Activated CD4-positive, alpha-beta T cell treated with anti-CD3 and anti-CD28 coated beads, Interleukin-2, Interleukin-6, amounts not matched to agents 100 ng/mL and 50 ng/mL, durations not matched to agents 16 hours and 8 hours (primary cell): ENCODE measurements at places on chromosomes 11 and 22.

- no peak for DNase-seq
Measured at GRCh38 chr11:69009441-69010211, 3.4 kb downstream of the MRGPRF start.

DNA sequence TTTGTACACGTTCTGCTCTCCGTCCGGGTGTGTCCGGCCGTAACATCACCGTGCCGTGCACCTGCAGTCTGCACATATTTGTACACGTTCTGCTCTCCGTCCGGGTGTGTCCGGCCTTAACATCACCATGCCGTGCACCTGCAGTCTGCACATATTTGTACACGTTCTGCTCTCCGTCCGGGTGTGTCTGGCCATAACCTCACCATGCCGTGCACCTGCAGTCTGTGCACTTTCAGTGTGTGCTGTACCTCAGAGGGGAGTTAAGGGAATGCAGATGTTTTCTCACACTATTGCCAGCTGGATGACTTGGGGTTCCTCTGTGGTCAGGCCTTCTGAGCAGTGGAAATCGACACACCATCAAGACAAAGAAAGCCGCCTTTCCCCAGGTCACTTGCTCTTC is 4.2 kb downstream of the TTLL8 start:
- DNase-seq, result no peak

DNA sequence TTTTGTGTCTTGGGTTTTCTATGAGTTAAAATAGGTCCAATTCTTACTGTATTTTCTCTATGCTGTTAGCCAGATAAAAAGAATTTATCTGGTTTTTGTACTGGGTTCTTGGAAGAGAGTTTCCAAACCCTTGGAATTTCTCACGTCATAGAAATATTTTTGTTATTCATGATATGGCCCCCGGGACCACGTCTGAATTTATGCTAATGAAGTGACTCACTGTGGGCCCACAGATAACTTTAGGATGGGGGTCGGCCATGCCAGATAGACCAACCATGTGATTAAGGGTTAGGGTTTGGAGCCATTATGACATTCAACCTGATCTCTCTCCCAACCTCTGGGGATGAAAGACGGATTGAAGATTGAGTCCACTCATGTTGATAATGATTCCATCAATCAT is 35.6 kb upstream of the DDI1 start:
- DNase-seq, result no peak

DNA sequence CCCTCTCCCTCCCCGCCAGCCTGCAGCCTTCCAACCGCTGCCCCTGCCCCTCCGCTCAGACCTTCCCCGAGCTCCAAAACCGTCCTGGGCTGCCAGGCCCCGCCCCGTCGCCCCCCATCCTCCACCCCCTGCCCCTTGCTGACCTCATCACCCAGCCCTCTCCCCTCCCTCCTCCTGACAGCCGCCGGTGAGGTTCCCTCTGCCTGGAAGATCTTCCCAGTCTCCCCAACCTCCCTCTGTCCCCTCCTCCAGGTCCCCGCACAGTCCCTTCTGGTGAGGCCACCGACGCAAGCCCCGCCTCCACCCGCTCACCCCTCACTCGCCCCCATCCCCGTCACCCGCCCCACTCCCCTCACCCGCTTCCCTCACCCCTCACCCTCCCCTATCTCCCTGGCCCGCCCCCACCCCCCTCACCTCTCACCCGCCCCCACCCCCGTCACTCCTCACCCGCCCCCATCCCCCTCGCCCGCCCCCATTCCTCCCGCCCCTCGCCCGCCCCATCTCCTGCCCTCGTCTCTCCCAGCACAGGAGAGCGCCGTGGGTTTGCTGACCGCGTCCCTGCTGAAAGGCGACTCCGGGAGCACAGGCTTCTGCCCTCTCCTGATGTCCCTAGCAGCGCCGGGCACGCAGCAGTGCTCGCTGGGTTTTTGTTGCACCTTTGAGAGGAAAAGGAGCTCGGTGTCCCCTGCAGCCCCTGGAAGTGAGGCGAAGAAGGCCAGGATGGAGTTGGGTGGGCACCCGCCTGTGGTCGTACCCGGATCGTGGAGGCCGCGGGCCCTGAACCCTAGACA is 16.4 kb upstream of the UPK3A start:
- DNase-seq, result no peak

GRCh38 chr11:1127664-1128162 is 30.0 kb upstream of the MUC5AC start:
- DNase-seq, result no peak

GRCh38 chr11:84313830-84314359 is 1027.7 kb upstream of the CCDC90B start:
- no peak for DNase-seq

DNA sequence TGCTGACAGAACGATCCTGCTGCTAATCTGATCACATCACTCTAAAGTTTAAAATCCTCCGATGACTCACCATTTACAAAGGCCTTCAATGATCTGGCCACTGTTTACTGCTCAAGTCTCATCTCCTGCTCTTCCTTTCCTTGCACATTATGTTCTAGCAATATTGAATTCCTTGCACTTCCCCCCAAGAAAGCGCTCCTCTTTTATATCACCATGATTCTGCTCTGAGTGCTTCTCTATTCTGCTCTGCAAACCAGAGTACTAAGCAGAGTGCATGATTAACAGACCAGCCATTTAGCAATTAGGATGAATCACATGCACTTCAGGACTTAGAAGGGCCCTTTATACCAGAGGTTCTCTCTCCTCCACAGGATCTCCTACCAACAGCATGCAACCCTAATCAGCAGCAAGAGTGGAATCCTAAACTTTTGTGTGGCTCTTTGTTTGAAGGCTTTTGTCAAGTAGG is 1122.8 kb upstream of the CCDC90B start:
- no peak for DNase-seq

GRCh38 chr11:119445379-119445778 is 22.4 kb upstream of the THY1 start:
- DNase-seq, result no peak

GRCh38 chr11:119828006-119828405 is 99.0 kb upstream of the NECTIN1 start:
- no peak for DNase-seq

DNA sequence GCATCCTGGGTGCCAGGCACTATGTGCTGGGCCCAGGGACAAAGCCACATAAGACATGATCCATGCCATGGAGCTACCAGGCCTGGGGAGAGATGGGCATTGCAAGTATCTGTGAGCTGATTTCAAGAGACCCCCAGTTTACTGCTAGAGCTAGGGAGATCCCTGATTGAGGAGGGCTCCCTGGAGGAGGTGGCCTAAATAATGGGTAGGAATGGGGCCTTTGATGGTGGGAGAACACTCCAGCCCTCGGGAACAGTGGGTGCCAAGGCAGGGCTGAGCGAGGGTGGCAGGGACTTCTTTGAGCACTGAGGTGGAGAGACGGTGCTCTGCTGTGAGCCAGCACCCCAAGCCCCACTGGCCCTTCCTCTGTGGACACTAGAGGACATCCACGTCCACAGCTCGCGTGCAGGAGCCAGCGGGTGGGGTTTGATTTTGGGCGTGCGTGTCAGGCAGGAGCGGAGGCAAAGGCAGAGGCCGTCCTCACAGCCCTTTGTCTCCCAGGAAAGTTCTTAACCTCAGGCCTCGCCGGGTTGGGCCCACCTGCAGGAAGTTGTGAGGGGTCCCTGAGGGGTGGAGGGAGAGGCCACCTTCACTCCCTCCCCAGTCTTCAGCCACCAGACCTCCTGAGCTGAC is 52.9 kb upstream of the PPARA start:
- DNase-seq, result no peak

- DNase-seq, result no peak
Measured at GRCh38 chr22:24129263-24129651, 52.0 kb upstream of the SUSD2 start.

DNA sequence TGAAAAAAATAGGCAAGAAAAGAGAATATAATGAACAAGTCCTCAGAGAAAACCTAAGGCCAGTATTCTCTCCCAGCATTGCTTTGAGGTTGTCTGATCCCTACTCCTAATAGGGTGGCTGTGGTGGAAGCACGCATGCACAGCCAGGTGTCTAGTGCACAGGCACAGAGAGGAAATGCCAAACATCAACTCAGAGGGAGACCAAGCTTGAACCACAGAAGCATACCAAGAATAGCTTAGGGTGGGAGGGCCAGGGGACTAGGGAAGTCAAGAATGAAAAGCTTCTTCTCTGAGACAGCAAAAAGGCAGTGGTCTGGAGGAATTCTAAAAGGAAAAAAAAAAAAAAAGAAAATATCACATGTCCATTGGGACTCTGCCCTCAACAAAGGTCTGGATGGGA is 244.1 kb upstream of the API5 start:
- no peak for DNase-seq

DNA sequence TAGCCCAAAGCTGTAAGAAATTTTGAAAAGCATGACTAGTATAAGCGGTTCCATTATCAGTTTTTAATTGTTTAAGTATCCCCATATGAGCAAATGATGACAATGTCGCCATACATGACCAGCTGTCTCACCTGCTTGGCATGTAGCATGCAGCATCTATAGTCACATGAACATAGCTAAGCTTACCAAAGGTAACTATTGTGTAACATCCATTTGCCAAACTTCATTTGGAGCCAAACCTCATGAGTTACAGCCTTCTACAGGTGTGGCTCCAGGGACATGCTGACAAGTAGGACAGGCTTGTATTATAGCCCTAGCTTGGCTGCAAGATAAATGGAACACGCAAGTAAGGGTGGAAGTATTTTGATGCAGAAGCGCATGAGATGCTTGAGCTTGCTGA is 30.4 kb downstream of the OR10A6 start:
- no peak for DNase-seq

DNA sequence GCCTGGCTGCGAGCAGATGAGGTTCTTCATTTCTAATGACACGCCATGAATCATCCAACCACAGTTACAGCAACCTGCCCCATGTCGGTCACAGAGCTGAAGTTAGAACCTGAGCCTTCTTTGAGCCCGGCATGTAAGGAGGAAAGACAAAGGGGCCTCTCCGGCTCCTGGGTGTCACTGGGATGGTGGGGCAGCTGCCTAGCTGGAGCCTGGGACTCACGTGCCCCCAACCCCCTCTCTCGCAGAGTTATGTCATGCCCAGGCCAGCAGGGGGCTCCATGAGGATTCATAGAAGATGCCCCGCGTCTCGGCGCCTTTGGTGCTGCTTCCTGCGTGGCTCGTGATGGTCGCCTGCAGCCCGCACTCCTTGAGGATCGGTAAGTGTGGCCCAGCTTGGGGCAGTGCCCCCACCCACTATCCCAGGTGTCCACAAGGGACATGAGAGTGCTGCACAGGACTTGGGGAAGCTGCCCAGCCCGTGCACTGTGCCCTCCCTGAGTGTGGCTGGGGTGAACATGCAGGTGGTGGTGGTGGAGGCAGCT is 148.5 kb downstream of the GRIK4 start:
- peak; percentile 34 for DNase-seq

DNA sequence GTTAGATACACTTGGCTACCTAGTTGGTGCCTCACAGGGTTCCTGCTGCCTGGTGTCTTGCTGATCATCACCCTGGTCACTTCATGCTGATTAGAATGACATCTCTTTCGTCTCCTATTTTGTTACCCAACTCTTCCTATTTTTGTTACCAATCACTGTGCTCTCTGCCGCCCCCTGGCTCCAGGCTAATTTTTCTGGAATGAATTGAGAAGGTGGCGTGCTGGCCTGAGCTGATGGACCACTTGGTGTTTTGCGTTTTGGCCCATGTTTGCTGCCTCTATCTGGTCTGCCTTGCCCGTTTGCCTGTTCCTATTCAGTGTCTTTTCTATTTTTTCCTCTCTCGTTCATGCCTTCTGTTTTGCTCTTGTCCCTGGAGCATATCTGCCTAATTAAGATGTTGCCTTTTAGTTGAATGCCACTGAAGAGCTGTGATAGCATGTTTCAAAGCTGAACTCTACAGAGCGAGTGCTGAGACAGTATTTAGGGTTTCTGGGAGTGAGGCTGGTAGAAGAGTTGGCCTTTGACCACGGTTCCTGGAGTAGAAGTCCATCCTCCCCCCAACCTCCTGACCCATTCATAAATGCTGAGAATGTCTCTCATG is 5.9 kb upstream of the ATF4 start:
- DNase-seq, result peak; percentile 53

DNA sequence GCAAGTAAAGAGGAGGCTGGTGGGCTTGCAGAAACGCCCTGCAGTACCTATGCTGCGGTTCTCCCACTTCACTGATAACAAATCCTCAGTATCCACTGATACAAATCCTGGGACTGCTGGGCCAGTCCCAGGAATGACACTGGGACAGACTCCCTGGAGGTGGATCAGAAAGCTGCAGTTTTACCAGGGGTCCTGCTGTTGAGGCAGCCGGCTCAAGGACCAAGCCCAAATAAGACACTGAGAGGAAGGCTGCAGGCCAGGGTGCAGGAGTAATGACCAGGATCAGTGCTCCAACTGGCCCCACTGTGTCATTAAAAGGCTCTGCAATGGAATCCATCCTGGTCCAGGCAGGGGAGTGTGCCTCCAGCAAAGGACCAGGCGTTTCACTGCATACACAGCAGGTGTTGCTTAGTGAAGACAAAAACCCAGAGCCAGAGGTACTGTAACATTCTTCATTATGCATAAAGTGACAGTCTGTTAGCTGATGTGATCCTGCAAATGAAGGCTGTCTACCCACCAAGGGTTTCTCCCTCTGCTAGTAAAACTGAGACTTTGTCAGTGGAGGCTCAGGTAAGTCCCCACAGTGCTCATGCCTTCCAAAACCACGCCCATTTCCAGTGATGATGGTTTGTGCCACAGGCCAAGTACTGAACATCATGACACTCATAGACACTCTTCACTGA is 1.4 kb upstream of the C22orf39 start:
- DNase-seq, result peak; percentile 87

GRCh38 chr22:44815099-44816070 is 63.0 kb downstream of the ARHGAP8 start:
- no peak for DNase-seq

DNA sequence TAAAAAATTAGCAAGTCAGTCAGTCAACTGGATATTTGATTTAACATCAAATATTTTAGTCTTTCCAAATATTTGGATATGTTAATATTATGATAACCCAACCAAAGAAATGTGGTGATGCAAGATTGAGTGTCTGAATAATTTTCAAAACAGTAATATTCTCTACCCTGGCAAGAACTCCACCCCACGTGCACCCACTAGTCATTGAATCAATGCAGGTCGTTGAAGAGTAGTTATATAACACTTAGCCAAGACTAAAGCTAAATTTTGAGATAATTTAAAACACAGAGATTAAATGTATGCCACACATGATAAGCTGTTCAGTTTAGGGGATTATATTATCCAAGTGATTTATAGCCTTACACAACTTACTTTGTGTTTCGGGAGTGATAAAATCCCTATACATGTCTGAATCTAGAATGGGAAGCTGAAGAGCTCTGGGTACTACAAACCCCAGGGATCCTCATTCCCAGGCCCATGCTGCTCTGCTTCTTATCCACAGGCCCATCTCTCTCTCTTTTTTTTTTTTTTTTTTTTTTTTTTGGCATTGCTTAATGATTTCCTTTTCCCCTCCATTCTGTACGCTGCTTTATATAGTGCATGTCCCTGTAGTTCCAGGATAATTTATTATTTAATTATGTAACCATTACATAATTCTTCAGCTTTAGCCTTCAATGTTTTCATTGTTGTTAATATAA is 392.9 kb downstream of the NTM start:
- DNase-seq, result no peak
